Fibroblast of lung (primary cell): ENCODE measurements at places on chromosomes 12 and 14. TPM values are rescaled to one million over a fixed set of nuclear protein-coding genes. Genes with fewer than 3 reads are reported as not detected.

- H3K36me3 ChIP-seq, result no peaks in the 10 kb centered on the region
- H3K27me3 ChIP-seq, result no peaks in the 10 kb centered on the region
- no peak overlapping the region for H3K4me3 ChIP-seq
- no peak for DNase-seq
- no peak overlapping the region for H3K27ac ChIP-seq
Observed at GRCh38 chr14:72040528-72040927, 108.3 kb downstream of the RGS6 start.

DNA sequence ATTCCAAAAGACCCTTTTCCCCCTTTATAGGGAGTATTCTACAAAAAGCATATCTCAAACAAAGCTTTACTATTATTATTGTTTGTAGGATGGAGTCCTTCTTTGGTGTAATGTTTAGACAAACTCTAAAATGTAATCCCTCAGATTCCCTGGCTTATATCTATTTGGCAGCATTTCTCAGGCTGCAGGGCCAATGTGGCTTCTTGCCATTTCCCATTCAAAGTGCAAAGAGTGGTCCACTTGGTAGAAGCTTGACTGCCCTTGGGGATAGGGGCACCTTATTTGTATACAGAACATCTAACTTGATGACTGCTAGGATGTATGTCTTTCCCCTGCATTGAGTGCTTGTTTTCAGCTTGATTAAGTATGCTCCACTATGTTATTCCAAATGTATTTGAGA, 242.7 kb downstream of the PRKD1 start:
- H3K36me3 ChIP-seq, result no peaks in the 10 kb centered on the region
- H3K4me3 ChIP-seq, result no peak overlapping the region
- H3K27me3 ChIP-seq, result no peaks in the 10 kb centered on the region
- no peaks in the 10 kb centered on the region for H3K4me1 ChIP-seq
- no peak for DNase-seq

DNA sequence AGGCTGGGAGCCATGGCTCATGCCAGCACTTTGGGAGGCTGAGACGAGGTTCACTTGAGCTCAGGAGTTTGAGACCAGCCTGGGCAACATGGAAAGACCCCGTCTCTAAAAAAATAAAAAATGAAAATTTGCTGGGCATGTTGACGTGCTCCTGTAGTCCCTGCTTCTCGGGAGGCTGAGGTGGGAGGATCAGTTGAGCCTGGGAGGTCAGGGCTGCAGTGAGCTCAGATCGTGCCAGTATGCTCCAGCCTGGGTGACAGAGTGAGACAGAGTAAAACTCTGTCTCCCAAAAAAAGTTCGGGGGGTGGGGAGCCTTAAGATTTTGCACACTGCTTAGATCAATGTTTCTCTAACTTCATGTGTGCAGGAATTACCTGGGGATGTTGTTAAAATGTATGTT, 30.9 kb downstream of the ATP2A2 start:
- no peak overlapping the region for H3K27ac ChIP-seq
- H3K36me3 ChIP-seq, result peaks cover 4% of the 10 kb centered on the region
- H3K27me3 ChIP-seq, result no peaks in the 10 kb centered on the region
- no peak for DNase-seq
- peaks cover 8% of the 10 kb centered on the region for H3K4me1 ChIP-seq
- no peak overlapping the region for H3K4me3 ChIP-seq

GRCh38 chr12:12333407-12334366, 16.4 kb downstream of the MANSC1 start:
- H3K27ac ChIP-seq, result no peak overlapping the region
- H3K36me3 ChIP-seq, result no peaks in the 10 kb centered on the region
- peaks cover 2% of the 10 kb centered on the region for H3K4me1 ChIP-seq

GRCh38 chr14:24607635-24608514, 1.6 kb downstream of the GZMH start:
- H3K27me3 ChIP-seq, result no peaks in the 10 kb centered on the region
- H3K4me3 ChIP-seq, result no peak overlapping the region

DNA sequence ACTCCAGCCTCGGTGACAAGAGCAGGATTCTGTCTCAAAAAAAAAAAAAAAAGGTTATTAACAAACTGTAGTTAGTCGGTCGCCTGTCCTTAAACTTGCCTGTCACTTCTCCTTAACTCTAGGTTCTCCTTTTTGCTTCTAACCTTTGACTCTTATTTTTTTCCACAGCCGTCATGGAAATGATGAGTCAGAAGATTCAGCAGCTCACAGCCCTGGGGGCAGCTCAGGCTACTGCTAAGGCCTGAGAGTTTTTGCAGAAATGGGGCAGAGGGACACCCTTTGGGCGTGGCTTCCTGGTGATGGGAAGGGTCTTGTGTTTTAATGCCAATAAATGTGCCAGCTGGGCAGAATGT, 418 bp upstream of the MYG1 start:
- no peaks in the 10 kb centered on the region for H3K27me3 ChIP-seq
- H3K4me3 ChIP-seq, result peak overlapping the region; percentile 78
- peaks cover 20% of the 10 kb centered on the region for H3K4me1 ChIP-seq

DNA sequence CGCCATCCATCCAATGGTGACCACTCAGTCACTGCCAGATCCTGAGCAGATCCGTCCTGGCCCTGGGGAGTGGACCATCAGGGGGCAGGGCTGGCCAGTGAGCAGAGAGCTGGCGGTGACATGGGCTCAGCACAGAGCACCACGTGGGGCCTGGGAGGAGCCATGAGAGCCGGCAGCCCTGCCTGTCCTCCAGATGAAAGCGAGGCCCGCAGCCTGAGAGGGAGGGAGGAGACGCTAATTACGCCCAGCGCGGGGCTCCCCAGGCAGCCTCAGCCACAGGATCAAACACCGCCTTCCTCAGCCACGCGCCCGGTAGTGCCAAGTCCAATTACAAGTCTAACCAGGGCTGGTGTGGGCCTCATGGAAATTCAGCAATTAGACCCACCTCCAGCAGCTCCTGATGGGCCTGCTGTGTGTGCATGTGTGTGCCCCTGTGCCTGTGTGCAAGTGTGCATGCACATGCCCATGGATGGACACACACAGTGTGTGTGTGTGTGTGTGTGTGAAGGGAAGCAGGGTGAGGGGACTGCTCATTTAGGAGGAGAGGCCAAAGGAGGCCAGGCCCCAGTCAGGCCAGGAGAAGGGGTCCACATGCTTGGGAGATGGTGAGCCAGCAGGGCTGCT, 68.0 kb downstream of the KIF26A start:
- H3K27ac ChIP-seq, result no peak overlapping the region
- no peak for DNase-seq
- no peaks in the 10 kb centered on the region for H3K4me1 ChIP-seq
- H3K4me3 ChIP-seq, result no peak overlapping the region

- H3K27me3 ChIP-seq, result no peaks in the 10 kb centered on the region
- no peak overlapping the region for H3K4me3 ChIP-seq
- H3K27ac ChIP-seq, result no peak overlapping the region
- DNase-seq, result no peak
- no peaks in the 10 kb centered on the region for H3K36me3 ChIP-seq
- H3K4me1 ChIP-seq, result peaks cover 9% of the 10 kb centered on the region
Observed at GRCh38 chr12:104751594-104751993, 206.5 kb downstream of the SLC41A2 start.

DNA sequence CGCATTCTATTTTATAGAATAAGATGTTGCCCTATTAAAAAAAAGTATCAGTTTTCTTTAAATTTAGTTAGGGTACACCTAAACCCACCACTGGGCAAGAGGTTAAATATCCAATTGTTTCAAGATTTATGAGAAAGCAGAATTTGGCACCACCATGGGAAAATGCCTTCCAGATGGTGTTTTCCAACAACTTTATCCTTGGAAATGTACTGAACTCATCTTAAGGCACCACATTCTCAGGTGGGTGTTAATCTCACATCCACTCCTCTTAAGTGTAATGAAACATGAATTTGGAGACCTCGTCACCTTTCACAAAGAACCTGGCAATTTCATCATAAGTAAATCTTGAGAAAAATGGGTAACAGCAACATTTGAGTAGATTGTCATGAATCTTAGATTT, 13.1 kb downstream of the CBX5 start:
- peaks cover 1% of the 10 kb centered on the region for H3K36me3 ChIP-seq
- DNase-seq, result no peak
- H3K4me1 ChIP-seq, result peaks cover 9% of the 10 kb centered on the region
- no peaks in the 10 kb centered on the region for H3K27me3 ChIP-seq

DNA sequence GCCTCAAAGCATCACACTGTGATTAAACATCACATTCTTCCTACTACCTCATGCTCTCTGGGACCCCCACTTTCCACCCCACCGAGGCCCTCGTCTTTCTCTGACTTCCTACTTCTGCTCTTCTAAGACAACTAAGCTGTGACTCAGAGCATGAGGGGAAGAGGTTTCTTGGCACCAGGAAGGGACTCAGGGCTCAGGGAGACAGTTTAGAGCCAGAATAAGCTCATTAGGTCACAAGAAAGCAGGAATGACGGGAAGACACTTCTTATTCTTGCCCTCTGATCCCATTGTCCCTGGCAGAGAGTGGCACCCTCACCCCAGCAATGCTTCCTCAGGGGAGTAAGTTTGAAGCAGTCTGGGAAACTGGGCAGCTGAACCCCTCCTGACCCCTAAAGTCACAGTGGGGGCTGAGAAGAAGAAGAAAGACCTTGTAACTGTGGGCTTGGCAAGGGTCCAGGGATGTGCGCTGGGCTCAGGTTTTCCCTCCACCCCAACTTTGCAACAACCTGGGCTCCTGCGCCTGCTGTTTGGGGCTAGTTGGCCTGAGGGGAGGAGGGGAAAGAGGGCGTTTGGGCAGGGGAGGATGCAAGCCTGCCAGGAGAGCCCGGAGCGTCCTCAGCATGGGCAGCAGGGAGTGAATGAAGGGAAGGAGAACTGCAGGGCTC, 64.6 kb upstream of the ACTN1 start:
- DNase-seq, result peak; percentile 61
- no peaks in the 10 kb centered on the region for H3K36me3 ChIP-seq
- H3K27me3 ChIP-seq, result no peaks in the 10 kb centered on the region
- no peak overlapping the region for H3K27ac ChIP-seq
- peaks cover 34% of the 10 kb centered on the region for H3K4me1 ChIP-seq

DNA sequence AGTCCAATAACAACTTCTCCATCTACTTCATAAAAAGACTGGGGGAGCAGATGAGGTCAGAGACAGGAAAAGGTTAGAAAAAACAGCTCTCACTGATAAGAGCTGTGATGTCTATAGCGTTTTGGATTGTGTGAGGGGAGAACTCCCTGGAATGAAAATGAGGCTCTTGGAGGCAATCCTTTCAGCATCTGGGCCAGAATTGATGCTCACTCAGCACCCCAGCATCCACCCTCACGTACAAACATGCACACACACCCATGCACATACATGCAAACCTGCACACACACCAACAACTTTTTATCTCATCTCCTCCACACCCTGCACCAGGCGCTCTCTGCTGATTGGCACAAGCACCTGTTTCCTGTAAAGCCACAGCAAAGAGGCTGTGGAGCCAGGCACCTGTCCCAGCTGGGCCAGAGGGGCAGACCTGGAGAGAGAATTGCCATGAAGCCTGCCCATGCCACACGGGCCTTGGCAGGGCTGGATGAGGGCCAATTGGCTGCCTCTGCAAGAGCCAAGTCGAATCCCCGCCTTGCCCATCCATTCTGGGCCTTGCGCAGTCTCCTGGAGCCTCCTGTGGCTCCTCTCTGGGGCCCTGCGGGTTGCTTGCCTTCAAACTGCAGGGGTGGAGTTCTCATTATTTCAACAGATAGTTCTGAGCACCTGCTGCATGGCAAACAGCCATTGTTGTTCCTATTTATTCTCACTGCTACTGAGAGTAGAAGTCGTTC, 53.1 kb downstream of the SYNE3 start:
- H3K36me3 ChIP-seq, result peaks cover 10% of the 10 kb centered on the region
- H3K4me1 ChIP-seq, result peaks cover 13% of the 10 kb centered on the region
- H3K27ac ChIP-seq, result no peak overlapping the region
- no peak overlapping the region for H3K4me3 ChIP-seq

- H3K4me3 ChIP-seq, result peak overlapping the region; percentile 82
- no peaks in the 10 kb centered on the region for H3K27me3 ChIP-seq
- no peak for DNase-seq
Observed at GRCh38 chr14:20680843-20681347, 3.5 kb upstream of the RNASE4 start.

GRCh38 chr12:112108202-112109079, at the start of gene NAA25:
Gene NAA25, minus strand, starts transcription at chr12:112108783. Its CDS starts 10 bp downstream, at chr12:112108773.
- peak; percentile 88 for DNase-seq
- H3K36me3 ChIP-seq, result no peaks in the 10 kb centered on the region
- peak within 1 kb of the TSS; percentile 90 for H3K4me3 ChIP-seq

DNA sequence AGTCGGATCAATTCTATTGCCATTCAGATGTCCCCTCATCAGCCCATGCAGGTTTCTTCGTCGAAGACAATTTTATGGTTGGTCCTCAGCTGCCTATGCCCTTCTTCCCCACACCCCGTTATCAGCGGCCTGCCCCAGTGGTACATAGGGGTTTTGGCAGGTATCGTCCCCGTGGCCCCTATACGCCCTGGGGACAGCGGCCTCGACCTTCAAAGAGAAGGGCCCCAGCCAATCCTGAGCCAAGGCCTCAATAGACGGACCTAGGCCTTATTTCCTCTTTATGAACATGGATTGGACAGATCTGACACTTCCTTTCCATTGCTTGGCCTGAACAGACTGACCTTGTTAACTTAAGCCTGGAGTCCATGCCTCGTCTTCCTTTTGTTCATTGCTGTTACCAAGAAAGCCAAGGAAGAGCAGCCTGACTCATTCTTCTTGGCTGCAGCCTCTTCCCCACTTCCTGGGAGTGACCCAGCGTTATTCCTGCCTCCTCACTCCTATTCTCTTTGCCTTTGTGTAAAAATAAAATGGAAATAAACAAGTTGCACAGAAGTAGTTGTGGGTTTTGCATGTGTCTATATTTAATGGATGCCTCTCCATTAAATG, 156.5 kb upstream of the AMIGO2 start:
- no peaks in the 10 kb centered on the region for H3K36me3 ChIP-seq
- DNase-seq, result peak; percentile 79
- no peaks in the 10 kb centered on the region for H3K27me3 ChIP-seq
- peaks cover 2% of the 10 kb centered on the region for H3K4me1 ChIP-seq

DNAI7 gene
- total RNA-seq, result 0.17 and 0.26 TPM in 2 replicates

NUP37 gene
- 30.3 and 38.3 TPM in 2 replicates for total RNA-seq

CPM gene
- total RNA-seq, result 23.5 and 29.8 TPM in 2 replicates

CLMN gene
- total RNA-seq, result 0.83 and 1.0 TPM in 2 replicates
